ENCODE measurements at places on chromosomes 6 and 20. TPM values are rescaled to one million over a fixed set of nuclear protein-coding genes. Genes with fewer than 3 reads are reported as not detected.
A peak's percentile ranks its signal among the peaks of the same experiment; 100 is the strongest.

DNA sequence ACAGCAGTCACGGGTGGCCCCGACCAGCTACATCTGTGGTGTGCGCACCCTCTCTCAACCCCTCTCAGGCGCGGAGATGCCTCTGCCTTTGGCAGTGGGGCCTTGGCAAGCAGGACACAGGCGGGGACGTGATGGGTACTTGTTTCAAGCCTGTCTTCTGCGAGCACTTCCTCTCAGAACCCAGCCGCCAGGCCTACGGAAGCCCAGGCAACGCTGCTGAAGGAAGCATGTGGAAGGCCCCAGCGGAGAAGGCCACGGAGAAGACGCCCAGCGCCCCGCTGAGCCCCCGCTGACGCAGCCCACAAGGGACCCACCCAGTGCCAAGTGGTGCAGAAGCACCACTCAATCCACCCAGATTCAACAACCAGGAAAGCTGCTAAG is 13.0 kb downstream of the SERPINB6 start:
- no peaks in the 10 kb centered on the region for H3K27me3 ChIP-seq
- peaks cover 73% of the 10 kb centered on the region for H3K4me1 ChIP-seq
- H3K4me3 ChIP-seq = no peak overlapping the region
- peaks cover 34% of the 10 kb centered on the region for H3K36me3 ChIP-seq
- DNase-seq = peak; percentile 54

Gene SEMG1
- not detected for total RNA-seq

Gene CD40
- total RNA-seq = 6.8 TPM

Gene ECT2L
- 1.6 TPM for total RNA-seq

- H3K4me1 ChIP-seq = peaks cover 18% of the 10 kb centered on the region
- DNase-seq = peak; percentile 85
- no peaks in the 10 kb centered on the region for H3K36me3 ChIP-seq
Measured at GRCh38 chr6:7261032-7261841, 51.8 kb downstream of the SSR1 start.

Gene PRSS16
- 0.49 TPM for total RNA-seq

DNA sequence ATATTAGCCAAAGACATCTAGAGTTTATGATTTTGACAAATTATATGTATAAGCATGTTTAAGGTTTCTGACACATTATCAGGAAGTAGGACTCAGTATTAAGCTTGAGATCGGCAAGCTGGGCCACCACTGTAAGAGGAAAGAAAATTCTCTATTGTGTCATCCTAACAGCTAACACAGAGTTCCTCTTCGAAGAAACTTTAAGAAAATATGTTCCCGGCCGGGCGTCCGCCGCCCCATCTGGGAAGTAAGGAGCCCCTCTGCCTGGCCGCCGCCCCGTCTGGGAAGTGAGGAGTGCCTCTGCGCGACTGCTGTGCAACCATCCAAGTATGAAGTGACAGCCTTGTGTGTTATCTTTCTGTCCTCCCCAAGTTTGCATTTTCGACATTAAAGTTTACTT is 23.0 kb downstream of the USP49 start:
- H3K27me3 ChIP-seq = no peaks in the 10 kb centered on the region
- no peak overlapping the region for H3K4me3 ChIP-seq
- H3K27ac ChIP-seq = no peak overlapping the region

Gene KHDC1L
- total RNA-seq = not detected

Gene MUC21
- total RNA-seq = not detected

Gene BPIFB2
- not detected for total RNA-seq

GRCh38 chr6:83270971-83271719 is 78.0 kb downstream of the RWDD2A start:
- H3K4me1 ChIP-seq = no peaks in the 10 kb centered on the region
- no peaks in the 10 kb centered on the region for H3K27me3 ChIP-seq
- no peak overlapping the region for H3K4me3 ChIP-seq
- H3K27ac ChIP-seq = no peak overlapping the region
- no peaks in the 10 kb centered on the region for H3K36me3 ChIP-seq

DNA sequence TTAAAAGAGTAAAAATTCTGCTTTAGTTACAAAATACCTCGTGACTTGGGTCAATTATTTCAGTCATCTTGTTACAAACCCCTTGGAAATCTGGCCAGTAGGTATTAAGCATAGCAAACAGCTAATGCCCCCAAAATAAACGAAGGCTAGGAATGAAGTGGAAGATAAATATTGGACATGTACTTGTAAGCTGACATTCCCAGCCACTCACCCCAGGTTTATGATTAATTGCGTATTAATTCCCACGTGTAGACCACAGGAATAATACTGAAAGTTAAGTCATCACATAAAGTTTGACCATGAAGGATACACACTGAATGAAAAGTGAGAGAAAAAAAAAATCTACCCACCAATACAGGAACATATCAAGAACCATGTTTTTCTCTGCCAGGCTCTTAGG is 936.5 kb upstream of the ADGRB3 start:
- H3K4me3 ChIP-seq = no peak overlapping the region
- no peaks in the 10 kb centered on the region for H3K27me3 ChIP-seq
- no peak for DNase-seq
- no peaks in the 10 kb centered on the region for H3K4me1 ChIP-seq

DNA sequence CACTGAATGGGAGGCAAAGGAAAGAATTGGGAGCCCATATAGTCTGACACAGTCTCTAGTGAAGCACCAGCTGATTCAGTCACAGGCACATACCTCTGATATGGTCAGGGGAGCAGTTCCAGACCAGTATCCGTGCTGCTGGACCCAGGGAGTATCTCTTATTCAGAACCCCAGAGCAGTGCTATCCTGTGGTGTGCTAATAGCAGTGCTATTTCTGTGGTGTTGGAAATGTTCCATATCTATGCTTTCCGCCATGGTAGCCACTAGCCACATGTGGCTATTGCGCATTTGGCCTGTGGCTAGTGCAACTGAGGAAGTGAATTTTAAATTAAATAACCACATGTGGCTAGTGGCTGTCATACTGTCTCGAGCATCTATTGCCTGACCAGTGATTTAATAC is 11.0 kb downstream of the SCUBE3 start:
- no peaks in the 10 kb centered on the region for H3K36me3 ChIP-seq
- H3K4me1 ChIP-seq = peaks cover 39% of the 10 kb centered on the region
- no peak for DNase-seq
- no peaks in the 10 kb centered on the region for H3K27me3 ChIP-seq
- peak overlapping the region; percentile 46 for H3K27ac ChIP-seq

DNA sequence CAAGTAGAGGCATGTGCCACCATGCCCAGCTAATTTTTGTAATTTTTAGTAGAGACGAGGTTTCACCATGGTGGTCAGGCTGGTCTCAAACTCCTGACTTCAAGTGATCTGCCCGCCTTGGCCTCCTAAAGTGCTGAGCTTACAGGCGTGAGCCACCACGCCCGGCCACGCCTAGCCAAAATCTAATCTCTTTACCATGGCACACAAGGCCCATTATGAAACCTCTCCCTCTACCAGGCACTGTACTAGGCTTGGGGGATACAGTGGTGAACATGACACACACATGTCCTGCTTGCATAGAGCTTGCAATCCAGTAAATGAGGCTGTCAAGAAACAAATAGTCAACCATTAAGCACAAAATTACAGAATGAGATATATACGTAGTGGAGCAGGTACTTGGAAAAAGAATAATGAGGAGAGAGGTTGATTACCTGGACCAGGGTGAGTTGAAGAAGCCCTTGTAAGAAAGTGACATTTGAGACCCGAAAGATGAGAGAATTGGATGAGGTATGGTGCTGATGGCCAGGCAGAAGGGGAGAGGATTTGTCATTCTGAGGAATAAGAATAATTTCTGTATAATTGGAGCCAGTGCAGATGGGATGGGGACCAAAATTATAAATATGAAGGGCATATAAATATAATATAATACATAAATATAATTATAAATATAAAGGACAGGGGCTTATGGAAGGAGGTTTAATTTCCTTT is 1.2 kb upstream of the CTNNBL1 start:
- DNase-seq = no peak
- no peak overlapping the region for H3K27ac ChIP-seq
- H3K4me3 ChIP-seq = no peak overlapping the region
- H3K36me3 ChIP-seq = no peaks in the 10 kb centered on the region

GRCh38 chr6:139852488-139853140 is 478.2 kb upstream of the CITED2 start:
- peak overlapping the region; percentile 11 for H3K27ac ChIP-seq
- H3K36me3 ChIP-seq = no peaks in the 10 kb centered on the region
- DNase-seq = no peak
- peaks cover 1% of the 10 kb centered on the region for H3K4me1 ChIP-seq

Gene CCN6
- not detected for total RNA-seq

DNA sequence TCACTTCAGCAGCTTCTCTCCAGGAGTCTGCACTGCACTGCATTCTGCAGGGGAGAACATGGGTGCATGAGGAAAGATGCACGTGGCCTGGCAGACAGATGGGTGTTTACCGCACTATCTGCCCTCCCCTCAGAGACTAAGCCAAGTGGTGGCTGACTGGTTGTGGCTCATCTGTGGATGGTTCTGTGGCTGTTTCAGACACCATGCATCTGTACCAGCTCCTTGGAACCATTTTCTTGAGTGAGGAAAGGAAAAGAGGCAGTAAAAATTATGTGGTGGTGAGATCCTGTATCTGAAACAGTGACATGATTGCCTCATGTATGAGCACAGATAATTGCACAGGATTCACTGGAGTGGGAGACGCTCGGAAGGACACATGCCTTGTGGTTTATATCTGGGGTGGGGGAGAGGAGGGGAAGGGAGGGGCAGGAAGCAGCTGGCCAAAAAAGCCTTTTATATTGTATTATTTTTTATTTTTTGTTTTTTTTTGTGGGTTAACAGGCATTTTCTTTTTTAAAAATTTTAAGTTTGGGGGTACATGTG is 161.7 kb downstream of the ERMARD start:
- H3K4me3 ChIP-seq = no peak overlapping the region
- H3K27ac ChIP-seq = no peak overlapping the region
- no peaks in the 10 kb centered on the region for H3K27me3 ChIP-seq
- peaks cover 21% of the 10 kb centered on the region for H3K4me1 ChIP-seq
- H3K36me3 ChIP-seq = no peaks in the 10 kb centered on the region
- no peak for DNase-seq

DNA sequence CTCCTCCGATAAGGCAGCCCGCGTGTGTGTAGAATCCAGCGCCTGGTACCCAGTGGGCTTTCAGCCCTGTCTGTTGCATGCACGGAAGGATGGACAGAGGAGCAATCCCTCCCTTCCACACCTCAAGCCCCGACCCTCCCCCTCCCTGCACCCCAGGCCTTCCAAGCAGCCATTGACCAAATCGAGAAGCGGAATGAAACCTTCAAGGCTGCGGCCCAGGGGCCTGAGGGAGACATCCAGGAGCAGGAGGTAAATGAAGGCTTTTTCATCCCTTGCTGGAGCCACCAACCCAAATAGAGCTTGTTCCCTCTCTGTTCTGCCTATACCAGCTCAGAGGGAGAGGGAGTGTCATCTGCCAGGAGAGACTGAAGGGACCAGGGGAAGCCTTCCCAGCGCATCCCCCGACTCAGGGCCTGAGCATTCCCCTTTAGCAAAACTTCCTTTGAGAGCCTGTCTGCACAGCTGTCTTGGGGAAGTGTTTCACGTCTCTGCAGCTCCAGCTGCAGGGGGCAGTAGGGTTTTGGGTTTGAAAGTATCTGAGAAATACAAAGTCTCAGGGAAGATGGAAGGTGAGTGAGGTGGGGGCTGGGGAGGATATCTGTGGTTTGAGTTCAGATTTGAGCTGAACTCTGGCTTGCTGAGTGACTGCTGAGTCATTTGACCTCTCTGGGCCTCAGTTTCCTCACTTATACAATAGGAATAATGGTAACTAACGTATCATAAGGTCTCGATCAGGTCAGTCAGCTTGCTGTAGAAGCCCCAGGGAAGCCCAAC is 16.1 kb downstream of the FGD2 start:
- no peak overlapping the region for H3K4me3 ChIP-seq
- no peaks in the 10 kb centered on the region for H3K36me3 ChIP-seq
- H3K27ac ChIP-seq = no peak overlapping the region
- peaks cover 19% of the 10 kb centered on the region for H3K4me1 ChIP-seq
- no peaks in the 10 kb centered on the region for H3K27me3 ChIP-seq
- DNase-seq = no peak

Gene SLC13A3
- 0.30 TPM for total RNA-seq

DNA sequence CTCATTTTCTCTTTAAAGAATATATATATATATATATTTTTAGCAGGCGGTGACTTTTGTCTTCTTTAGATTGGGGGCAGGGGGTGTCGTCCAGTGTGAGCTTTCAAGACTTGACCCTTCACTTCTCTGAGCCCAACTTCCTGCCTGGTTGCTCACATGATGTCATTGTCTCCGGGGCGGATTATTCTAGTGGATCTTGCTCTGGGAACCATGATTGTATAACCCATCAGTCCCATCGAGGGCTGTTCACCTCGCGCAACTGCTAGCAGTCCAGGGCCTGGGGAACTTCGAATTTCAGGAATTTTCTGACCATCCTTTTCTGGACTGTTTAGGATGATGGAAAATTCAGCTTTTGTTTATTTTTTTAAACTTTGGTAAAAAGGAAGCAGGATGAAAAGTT is 1.0 kb downstream of the IGF2R start:
- H3K4me3 ChIP-seq = peak overlapping the region; percentile 94
- H3K27ac ChIP-seq = peak overlapping the region; percentile 93
- no peak for DNase-seq
- H3K36me3 ChIP-seq = no peaks in the 10 kb centered on the region
- H3K27me3 ChIP-seq = no peaks in the 10 kb centered on the region

- no peak overlapping the region for H3K27ac ChIP-seq
- H3K4me3 ChIP-seq = no peak overlapping the region
- no peaks in the 10 kb centered on the region for H3K27me3 ChIP-seq
- H3K4me1 ChIP-seq = no peaks in the 10 kb centered on the region
- no peaks in the 10 kb centered on the region for H3K36me3 ChIP-seq
- DNase-seq = no peak
Measured at GRCh38 chr20:43492101-43492500, 15.4 kb upstream of the L3MBTL1 start.

- no peak for DNase-seq
- H3K27me3 ChIP-seq = no peaks in the 10 kb centered on the region
- no peak overlapping the region for H3K4me3 ChIP-seq
- H3K27ac ChIP-seq = peak overlapping the region; percentile 7
- peaks cover 28% of the 10 kb centered on the region for H3K4me1 ChIP-seq
Measured at GRCh38 chr6:129055796-129056195, 172.9 kb downstream of the LAMA2 start.

GRCh38 chr20:13085275-13085674 is 76.5 kb downstream of the SPTLC3 start:
- H3K4me1 ChIP-seq = no peaks in the 10 kb centered on the region
- no peaks in the 10 kb centered on the region for H3K27me3 ChIP-seq
- DNase-seq = no peak
- H3K36me3 ChIP-seq = no peaks in the 10 kb centered on the region

GRCh38 chr6:121780325-121781321 is 345.2 kb downstream of the GJA1 start:
- H3K27ac ChIP-seq = peak overlapping the region; percentile 32
- H3K4me3 ChIP-seq = no peak overlapping the region
- H3K4me1 ChIP-seq = peaks cover 19% of the 10 kb centered on the region

- no peak for DNase-seq
- H3K4me3 ChIP-seq = no peak overlapping the region
- H3K27me3 ChIP-seq = no peaks in the 10 kb centered on the region
- peaks cover 42% of the 10 kb centered on the region for H3K4me1 ChIP-seq
- no peaks in the 10 kb centered on the region for H3K36me3 ChIP-seq
- peak overlapping the region; percentile 76 for H3K27ac ChIP-seq
Measured at GRCh38 chr6:150755524-150755923, 110.0 kb upstream of the MTHFD1L start.
